CD8-positive, alpha-beta T cell (primary cell): ENCODE measurements at places on chromosomes 12 and 14. TPM values are rescaled to one million over a fixed set of nuclear protein-coding genes. Genes with fewer than 3 reads are reported as not detected.

Gene ITGA7
- total RNA-seq: 1.1 TPM

Gene TMEM63C
- 0.71 TPM for total RNA-seq

Gene IKZF4
- 2.5 TPM for total RNA-seq

Gene PLEKHG3
- total RNA-seq: 2.7 TPM

Gene BIN2
- total RNA-seq: 125 TPM

Gene LHX5
- total RNA-seq: not detected

Gene CLEC4E
- total RNA-seq: not detected

Gene HOXC5
- total RNA-seq: not detected

Gene RHEBL1
- 4.7 TPM for total RNA-seq

Gene SDSL
- total RNA-seq: not detected

Gene TMEM229B
- total RNA-seq: 4.5 TPM

Gene RNASE11
- not detected for total RNA-seq

Gene FERMT2
- not detected for total RNA-seq

Gene MAP1LC3B2
- 1.3 TPM for total RNA-seq

Gene TMEM30B
- total RNA-seq: 11.5 TPM

Gene SDR9C7
- total RNA-seq: not detected

Gene GRIP1
- total RNA-seq: 1.7 TPM

Gene TMEM132D
- total RNA-seq: not detected

Gene CISTR
- total RNA-seq: not detected

Gene CIDEB
- 11.8 TPM for total RNA-seq

Gene CAPZA3
- total RNA-seq: not detected

Gene DCN
- total RNA-seq: not detected

Gene PLEKHG7
- total RNA-seq: not detected

Gene TSPAN19
- total RNA-seq: not detected

Gene B4GALNT3
- total RNA-seq: 1.2 TPM
